ENCODE measurements at places on chromosomes 2 and 18.
A peak's percentile ranks its signal among the peaks of the same experiment; 100 is the strongest.

GRCh38 chr2:7745369-7745768 lies 828.2 kb downstream of the RNF144A start:
- DNase-seq: no peak

- DNase-seq: no peak
Observed at GRCh38 chr2:19580264-19580663, 221.8 kb upstream of the OSR1 start.

GRCh38 chr2:8170552-8171327 lies 511.1 kb upstream of the ID2 start:
- no peak for DNase-seq

- DNase-seq: peak; percentile 17
Observed at GRCh38 chr18:10559553-10560451, 34.0 kb downstream of the NAPG start.

GRCh38 chr2:55500025-55500424 lies 19.5 kb upstream of the CFAP36 start:
- DNase-seq: no peak

DNA sequence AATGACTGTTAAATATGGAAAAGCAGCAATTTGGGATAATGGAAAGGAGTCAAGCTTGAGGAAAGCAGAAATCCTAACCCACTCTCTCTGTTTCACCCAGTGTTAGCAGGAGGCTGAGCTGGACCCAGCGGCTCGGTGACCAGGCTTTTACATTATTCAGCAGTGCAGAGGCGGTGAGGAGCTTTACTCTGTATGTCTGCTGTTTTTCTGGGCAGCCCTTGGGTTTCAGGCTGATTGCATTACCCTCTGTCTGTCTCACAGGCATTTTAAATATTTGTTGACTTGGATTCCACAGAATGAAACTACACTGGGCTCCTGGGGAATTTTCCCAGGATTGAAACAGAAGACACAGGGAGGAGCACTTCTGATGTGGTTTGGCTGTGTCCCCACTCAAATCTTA lies 368.0 kb downstream of the GALR1 start:
- DNase-seq: no peak

- DNase-seq: no peak
Observed at GRCh38 chr2:197369228-197369932, 58.8 kb upstream of the ANKRD44 start.

- no peak for DNase-seq
Observed at GRCh38 chr2:1688161-1688560, 56.2 kb downstream of the PXDN start.

DNA sequence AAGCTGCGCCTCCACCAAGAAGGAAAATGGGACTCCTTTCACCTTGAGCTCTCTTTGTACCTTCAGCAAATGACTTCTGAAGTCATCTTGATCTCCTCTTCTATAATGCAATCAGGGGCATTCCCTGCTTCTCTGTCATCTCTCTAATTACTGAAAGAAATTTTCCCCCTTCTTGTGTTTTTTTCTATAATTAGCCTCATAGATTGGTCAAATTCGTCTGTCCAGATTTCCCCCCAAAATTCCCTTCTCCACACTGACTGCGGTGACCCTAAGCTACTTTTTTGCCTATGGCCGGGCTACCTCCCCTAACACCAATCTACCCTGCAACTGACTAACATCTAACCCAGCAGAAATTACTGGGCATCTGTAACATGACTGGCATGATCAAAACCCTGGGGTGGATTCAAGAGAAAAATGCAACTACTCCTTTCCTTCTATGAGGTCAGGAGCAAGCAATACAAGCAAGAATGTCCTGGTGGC lies 168.6 kb downstream of the BCL2 start:
- DNase-seq: no peak

- DNase-seq: no peak
Observed at GRCh38 chr2:56034258-56034657, 110.7 kb upstream of the EFEMP1 start.

DNA sequence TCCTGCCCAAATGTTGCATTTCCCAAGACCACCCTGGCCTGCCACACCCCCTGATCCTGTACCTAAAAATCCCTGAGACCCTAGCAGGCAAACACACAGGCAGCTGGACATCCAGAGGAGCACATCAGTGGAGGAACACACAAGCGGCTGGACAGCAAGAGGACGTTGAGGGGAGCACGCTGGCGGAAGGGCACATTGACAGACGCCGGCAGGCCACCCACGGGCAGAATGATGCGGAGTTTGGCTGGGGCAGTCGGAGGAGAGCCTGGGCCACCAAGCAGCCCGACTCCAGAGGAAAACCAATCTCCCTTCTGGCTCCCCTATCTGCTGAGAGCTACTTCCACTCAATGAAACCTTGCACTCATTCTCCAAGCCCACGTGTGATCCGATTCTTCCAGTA lies 47.7 kb downstream of the EMX1 start:
- no peak for DNase-seq

DNA sequence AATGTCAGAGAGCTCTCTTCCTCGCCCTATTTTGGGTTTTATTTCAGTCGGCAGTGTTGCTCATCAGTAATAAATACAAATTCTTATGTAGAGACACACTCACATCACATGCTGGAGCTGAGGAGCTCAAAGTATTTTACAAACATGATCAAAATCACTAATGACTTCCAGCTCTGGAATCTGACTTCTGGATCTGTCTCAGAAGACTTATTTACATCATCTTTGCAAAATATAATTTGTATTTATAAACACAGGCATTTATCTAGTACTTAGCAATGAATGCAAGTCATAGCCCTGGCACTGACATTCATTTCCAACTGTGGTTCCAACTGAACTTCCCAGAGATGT lies 327.1 kb downstream of the NCKAP5 start:
- DNase-seq: no peak

DNA sequence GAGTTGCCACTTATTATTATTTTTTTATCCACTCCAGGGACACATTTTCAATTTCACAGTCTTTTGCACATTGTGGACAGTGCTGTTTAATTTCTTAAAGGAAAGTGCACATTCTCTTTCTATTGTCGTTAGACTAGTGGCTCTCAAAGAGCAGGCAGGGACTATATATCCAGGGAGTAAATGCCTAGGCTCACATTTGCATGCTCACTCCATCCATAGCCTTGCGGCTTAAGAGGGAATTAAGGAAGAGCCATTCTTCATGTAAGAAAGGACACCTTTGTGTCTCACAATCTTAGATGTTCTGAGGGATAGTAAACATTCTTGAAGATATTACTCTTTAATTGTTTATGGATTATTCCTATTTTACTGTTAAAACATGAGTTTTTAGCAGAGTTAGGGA lies 70.8 kb downstream of the FIGN start:
- no peak for DNase-seq

DNA sequence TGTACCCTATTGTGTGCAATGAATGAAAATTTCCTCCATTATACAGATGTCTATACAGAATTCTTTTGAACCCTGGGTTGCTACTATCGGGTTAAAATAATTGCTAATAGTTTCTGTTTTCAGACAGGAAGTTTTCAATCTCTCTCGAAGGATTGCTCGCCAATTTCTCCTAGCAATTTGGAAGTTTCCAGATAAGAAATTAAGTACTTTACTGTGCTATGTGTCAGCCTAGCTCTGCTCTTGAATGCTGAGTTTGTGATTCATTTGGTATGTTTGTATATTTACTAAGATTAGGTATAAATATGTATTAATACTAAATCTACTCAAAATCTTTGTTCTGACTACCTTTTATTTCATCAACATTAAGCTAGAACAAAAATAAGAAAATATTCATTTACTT lies 74.6 kb upstream of the ARL5A start:
- no peak for DNase-seq

DNA sequence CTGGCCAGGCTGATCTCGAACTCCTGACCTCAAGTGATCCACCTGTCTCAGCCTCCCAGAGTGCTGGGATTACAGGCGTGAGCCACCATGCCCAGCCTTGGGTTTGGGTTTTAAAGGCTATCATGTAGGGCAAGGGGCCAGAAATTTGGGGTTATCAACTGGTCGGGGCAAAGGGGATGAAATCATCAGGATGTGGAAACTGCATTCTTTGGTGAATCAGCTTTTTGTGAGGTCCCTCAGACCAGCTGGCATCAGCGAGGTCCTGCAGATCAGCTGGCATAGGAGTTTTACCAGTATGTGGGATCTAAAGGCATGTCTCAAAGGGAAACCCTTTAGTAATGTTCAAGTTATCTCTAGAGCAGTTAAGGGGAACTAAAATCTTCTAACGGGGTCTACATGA lies 6.4 kb upstream of the GEMIN6 start:
- no peak for DNase-seq

- DNase-seq: no peak
Observed at GRCh38 chr2:72822794-72823193, 3.0 kb downstream of the EXOC6B start.

GRCh38 chr18:64037812-64038414 lies 68.0 kb downstream of the SERPINB8 start:
- no peak for DNase-seq

DNA sequence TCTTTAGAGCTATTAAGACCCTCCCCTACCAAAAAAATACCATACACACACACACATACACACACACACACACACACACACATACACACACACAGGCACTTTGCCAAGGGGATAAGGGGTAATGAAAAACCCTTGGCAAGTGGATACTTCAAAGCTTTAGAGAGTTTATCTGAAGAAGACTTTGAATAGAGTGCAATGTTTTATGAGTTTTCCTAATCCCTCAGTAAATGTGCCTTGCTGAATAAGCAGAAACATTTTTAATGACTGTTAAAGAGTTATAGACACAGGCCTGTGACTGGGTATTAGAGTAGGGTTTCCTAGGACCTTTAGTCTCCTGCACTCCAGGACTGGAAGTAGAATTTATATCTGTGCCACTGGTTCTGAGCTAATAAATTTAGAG lies 75.5 kb upstream of the CTAGE1 start:
- DNase-seq: no peak

GRCh38 chr2:134079373-134079772 lies 174.5 kb upstream of the MGAT5 start:
- no peak for DNase-seq

DNA sequence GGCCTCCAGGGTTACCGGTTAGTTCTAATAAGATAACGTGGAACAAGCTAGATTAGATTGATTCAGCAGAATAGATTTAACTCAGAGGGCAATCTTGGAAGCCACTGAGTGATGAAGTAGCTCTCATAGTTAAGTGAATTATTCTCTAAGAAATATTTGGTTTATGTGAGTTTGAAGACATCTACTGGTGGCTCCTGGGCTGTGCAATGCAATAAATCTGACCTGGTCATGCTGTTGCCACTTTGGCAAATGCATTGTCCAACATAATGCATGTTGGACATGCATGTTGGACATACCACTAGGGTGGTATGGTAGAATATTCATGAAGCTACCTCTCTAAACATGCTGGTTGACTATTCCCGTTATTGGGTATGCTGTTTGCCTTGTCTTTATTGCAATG lies 493.7 kb upstream of the VRK2 start:
- DNase-seq: no peak

DNA sequence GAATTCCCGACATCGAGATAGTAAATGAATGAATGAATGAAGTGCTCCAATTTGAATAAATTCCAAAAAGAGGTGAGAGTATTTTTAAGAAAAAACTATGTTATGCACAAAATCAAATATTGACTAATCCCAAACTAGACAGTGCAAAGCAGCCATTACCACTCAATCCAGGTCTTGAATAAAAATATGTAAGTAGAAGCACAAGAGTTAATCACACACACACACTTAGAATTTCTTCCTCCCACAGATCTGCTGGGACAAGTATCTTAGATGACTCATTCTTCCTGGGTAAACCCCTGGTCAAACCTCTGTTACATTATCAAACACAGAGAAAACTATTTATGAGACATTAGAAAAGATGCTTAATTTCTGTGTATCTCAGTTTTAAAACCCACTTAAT lies 102.0 kb downstream of the PLA2R1 start:
- DNase-seq: no peak

DNA sequence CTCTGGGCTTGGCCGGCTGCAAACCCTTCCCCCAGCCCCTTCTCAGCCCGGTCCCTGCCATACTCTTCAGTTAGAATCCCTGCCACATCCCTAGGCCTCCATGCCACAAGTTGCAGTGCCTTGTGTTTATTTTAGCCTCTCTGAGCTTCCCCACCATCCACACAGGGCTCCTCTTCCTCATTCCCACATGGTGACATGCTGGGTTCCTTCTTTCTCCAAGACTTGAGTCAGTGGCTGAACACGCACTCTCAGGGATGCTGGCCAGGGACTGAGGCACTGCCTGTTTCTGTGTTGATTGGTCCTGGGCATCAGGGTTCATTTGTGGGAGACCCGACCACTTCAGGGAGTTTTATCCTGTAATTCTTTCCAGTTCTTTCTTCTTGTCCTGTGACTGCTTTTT lies 56.3 kb downstream of the KCNS3 start:
- DNase-seq: no peak

DNA sequence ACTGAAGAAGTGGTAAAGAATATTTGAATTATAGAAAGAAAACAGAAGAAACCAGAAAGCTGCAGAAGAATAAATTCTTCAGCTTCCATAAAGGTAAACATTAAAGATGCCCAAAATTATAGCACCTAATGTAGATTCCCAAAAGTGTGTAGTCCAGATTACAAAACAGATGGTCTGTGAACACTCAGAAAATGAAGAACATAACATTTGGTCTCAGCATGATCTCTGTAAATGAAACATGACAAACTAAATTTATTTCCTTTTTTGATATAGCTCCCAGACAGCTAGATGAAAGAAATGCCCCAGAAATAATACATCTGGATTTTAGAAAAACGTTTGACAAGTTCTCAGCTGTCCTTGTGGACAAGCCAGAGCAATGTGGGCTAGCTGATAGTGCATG lies 794.2 kb upstream of the NXPH2 start:
- DNase-seq: no peak

GRCh38 chr2:121489284-121489683 lies 41.4 kb upstream of the RNU4ATAC start:
- no peak for DNase-seq

DNA sequence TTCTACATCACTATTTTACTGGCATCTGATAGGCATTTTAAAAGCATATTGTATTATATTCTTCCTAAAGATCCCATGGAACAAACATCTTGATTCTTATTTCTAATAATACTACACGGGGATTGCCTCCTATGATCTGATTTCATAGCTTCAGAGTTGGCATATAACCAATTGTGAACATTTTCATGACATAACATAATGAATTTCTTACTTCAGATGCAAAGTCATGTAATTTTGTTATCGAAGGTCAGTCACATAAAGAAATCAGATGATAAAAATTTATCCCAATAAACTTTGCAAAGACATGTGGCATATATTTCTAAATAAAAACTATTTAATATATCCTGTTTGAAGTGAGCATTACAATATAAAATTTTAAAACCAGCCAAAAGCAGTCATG lies 93.3 kb downstream of the COL5A2 start:
- DNase-seq: no peak

DNA sequence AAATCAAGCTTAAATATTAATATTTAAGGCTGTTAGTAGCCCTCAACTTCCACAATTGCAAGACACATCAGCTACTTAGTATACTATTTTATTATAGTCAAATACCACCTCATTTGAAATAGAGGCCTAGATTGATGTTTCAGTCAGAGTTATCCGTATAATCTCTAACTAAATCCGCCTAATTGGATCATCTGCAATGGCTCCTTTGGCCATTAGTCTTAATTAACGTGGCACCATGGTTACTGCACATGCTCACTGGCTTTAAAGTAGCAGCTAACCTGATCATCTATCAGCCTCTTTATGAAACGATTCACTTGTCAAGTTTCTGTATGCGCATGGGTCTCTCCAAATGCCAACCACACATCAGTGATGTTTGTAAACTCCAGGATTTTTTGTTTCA lies 112.3 kb downstream of the COLEC12 start:
- DNase-seq: no peak

- DNase-seq: no peak
Observed at GRCh38 chr2:189648846-189649509, 12.3 kb upstream of the ASNSD1 start.

- DNase-seq: no peak
Observed at GRCh38 chr2:104871972-104872865, 18.3 kb downstream of the POU3F3 start.

Data from activated CD4-positive, alpha-beta memory T cell treated with anti-CD3 and anti-CD28 coated beads for 36 hours (primary cell).